ENCODE measurements at places on chromosomes 1 and 21.

DNA sequence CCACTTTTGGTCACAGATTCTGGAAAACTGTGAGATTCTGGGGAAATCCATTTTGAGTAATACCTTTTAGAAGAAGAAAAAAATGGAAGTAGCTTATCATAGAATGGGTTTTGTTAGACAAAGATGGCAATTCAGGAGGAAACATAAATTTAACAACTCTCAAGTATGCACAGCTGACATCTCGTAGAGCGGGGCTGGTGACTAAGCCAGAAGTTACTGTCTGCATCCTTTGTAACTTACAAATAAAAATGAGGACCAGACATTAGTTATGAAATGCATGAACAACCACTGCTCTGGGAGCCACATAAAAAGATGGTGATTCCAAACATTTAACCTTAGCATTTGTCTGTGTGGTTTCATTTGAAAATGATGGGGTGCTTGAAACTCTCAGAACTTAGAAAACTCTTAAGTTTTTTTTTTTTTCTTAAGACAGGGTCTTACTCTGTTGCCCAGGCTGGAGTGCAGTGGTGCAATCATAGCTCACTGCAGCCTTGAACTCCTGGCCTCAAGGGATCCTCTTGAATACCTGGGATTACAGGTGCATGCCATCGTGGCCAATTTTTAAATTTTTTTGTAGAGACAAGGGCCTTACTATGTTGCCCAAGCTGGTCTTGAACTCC, 49.2 kb upstream of the ATP5PO start:
- peak; percentile 33 for DNase-seq

- no peak for DNase-seq
Measured at GRCh38 chr1:93083979-93084378, 4.9 kb downstream of the MTF2 start.

GRCh38 chr1:224786533-224787250, 142.8 kb upstream of the DNAH14 start:
- no peak for DNase-seq

GRCh38 chr1:50968821-50969610, 1.0 kb upstream of the CDKN2C start:
- DNase-seq = peak; percentile 56

- no peak for DNase-seq
Measured at GRCh38 chr1:40539338-40539737, 7.9 kb downstream of the ZNF684 start.

- no peak for DNase-seq
Measured at GRCh38 chr1:116708255-116708900, 40.8 kb upstream of the IGSF3 start.

DNA sequence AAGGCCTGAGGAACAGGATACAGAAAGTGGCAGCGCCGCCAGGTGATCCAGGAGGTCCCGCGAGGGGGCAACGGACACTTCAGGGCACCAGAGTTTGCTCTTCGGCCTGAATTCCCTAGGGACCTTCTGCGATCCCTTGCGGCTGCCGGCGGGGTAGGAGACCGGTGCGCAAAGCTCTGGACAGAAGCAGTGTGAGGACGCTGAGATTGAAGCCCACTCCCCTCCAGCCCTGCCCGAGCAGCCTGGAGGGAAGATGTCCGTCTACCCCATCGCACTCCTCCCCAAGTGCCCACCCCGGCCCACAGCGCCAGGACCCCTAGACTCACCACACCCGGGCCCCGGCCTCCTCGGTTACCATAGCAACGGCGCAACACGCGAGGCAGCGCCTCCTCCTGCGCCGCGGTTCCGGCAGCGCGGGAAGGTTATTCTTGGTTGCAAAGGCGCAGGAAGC, at the start of gene ANKRD45:
ANKRD45 (minus strand) TSS at position 361 of the 451 bp plus-strand sequence. CDS start 10,433 bp downstream, outside the sequence.
- peak; percentile 84 for DNase-seq

DNA sequence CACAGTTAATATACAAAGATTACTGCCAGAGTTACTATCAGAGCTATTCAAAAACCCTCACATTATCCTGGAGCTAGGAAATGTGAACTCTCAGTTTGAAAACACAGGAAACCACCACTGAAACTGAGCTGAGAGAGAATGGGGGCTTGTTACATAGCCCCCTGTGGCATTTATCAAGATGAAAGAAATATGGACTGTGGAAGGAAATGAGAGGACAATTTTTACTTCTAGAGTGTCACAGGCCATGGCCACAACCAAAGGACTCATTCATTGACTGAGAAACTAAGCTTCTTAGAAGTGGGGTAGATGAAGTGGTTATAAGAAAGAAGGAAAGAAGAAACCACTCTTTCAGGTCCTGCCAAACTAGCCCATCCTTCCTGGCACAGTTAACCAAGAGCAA, 25.3 kb downstream of the DSTYK start:
- no peak for DNase-seq

DNA sequence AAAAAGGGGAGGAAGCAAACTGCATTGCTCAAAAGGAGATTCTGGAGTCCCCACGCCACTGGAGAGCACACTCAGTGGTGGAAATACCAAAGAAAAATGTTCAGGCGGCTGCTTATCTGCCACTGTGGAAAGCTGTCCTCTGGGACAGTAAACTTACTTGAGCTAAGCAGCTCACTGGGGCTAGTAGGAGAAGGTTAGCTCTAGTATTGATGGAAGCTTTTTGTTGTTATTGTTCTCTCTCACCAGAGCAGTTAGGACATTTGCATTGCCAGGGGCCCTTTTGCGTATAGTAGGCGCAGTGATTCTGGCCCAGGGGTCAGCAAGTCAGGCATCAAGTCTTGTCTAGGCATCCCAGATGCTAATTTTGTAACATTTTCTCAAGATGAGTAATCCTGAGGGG, 15.6 kb downstream of the BACE2 start:
- DNase-seq = no peak

DNA sequence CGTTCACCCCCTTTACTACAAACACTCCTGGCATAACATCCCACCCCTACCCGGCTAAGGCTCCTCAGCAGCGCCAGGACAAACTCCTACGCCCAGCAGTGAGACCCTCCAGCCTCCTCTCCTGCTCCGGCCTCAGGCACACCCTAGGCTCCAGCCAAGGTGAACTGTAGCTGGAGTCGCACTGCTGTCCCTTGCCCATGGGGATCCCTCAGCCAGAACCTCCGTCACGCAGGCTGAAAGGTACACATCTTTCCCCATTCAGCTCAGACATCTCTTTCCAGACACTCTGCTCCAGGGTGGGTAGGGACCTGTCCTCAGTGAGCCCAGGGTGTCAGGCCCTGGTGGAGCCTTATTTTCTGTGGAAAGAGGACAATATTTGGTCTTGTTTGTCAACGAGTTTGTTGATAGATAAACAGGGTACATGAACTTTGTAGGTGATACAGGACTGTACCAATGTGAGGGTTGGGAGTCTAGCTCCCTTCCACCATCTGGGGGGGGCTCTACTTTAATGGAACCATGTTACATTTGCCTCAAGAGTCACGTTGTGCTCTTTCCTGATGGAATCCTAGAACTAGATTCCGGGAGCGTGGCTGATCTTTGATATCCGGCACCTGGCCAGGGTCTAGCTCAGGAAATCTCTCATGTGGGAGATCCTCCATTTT, 56.5 kb upstream of the SSBP3 start:
- no peak for DNase-seq

DNA sequence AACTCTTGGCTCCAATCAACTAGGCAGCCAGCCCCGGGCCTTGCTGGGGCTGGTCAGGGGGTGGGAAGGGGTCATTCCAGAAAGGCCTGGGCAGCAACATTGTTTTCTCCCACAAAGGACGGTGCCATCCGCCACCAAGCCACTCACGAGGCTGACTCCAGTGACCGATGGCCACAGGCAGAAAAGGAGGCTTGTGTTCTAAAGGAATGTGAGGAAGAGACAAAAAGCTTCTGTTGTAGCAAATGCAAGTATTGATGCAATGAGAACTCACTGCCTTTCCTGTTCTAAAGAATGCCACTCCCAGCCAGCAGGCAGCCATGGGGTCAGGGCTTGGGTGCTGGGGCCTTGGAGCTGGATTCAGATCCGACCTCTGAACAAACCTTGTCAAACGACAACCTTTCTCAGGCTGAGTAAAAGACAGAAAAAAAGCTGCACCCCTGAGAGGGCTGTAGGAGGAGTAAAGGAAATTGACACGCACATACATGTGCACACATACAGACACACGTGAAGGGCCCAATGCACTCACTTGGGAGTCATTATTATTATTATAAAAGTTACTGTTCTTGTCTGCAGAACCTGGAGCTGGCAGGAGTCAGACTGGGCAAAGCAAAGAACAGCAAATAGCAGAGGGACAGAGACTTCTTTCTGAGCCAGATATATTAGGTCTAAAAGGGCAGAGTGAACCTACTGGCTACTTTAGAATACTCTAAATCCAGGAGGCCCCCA, 13.9 kb upstream of the PRMT2 start:
- DNase-seq = no peak

- peak; percentile 89 for DNase-seq
Measured at GRCh38 chr1:179881642-179882252, 338 bp upstream of the TOR1AIP1 start.

DNA sequence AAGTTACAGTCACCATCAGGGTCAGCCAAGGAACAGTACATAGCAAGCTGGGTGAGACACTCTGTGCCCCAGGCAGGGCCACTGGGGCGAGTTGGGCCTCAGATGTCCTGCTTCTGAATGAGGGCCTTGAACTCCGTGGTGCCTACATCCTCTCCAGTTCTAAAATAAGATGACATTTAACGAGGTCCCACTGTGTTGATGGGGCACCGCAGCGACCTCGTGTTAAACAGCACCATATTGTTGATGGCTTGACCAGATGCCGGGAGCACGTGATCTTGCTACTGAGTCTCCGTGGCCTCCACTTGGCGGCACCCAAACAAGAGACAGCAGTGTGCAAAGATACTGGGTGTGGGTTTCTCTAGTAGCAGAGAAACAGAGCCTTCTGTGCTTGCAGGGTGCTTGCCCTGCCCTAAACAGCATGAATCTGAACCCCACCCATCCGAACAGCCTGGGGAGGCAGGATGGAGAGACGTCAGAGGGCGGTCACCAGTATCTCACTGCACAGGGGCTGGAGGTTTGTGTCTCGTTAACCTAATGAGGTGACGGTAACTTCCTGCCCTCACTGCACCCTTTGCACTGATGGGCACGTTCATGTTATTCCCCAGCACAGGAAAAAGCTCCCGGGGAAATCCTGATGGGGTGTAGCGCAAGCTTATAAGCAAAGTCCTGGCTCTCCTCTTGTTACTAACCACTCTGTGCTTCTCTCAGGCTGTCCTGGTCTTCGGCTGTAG, 324.4 kb downstream of the AJAP1 start:
- no peak for DNase-seq

- DNase-seq = no peak
Measured at GRCh38 chr1:179155615-179156014, 73.7 kb downstream of the TOR3A start.

- no peak for DNase-seq
Measured at GRCh38 chr1:236151739-236152424, 9.5 kb downstream of the GPR137B start.

- DNase-seq = no peak
Measured at GRCh38 chr1:44947774-44948311, 38.6 kb downstream of the EIF2B3 start.

- DNase-seq = no peak
Measured at GRCh38 chr1:29490204-29490934, 254.0 kb downstream of the PTPRU start.

- DNase-seq = no peak
Measured at GRCh38 chr1:44292651-44293050, 62.4 kb downstream of the ERI3 start.

DNA sequence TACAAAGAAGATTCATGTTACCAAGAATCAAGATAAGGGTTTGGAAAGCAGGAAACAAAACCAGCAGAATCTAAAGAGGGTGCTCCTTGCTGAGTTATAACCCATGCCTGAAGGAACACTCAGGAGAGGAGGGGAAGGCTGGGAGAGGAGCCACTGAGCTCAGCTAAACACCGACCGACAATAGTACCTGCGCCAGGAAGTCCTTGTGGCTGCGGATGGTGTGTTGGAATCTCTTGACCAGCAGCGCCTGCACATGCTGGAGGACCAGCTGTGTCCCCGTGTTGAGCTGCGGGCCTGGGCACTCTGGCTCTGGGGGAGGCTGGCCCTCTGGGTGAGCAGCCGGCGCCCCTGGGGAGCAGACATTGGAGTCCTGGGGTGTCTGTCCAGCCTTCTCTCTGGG, 89.4 kb downstream of the ABCA4 start:
- DNase-seq = no peak

DNA sequence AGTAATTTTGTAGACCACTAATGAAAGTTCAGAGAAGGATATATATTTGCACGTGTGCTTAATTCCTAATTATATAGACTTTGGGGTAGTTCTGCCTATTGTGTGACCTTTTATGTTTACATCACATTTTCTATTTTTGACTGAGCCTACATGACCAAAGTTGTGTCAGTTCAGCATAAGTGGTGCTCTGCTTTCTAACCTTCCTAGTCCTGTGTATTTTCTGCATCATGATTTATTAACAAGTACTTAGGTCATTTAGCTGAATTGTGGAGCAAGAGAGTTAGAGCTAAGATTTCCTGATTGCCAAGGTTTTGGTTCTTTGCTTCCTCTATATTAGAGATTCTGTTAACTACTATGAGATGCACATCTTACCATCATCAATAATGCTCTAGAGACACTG, 176.0 kb downstream of the C1orf21 start:
- DNase-seq = no peak

- DNase-seq = no peak
Measured at GRCh38 chr1:166978821-166979220, 3.5 kb upstream of the ILDR2 start.

GRCh38 chr1:60679524-60680375, 402.6 kb upstream of the NFIA start:
- no peak for DNase-seq

GRCh38 chr1:10687782-10688408, 108.6 kb downstream of the CASZ1 start:
- no peak for DNase-seq

- DNase-seq = peak; percentile 85
Measured at GRCh38 chr1:158087320-158087927, 93.3 kb upstream of the CD1D start.

- DNase-seq = no peak
Measured at GRCh38 chr1:4023678-4024077, 123.6 kb upstream of the C1orf174 start.

- peak; percentile 1 for DNase-seq
Measured at GRCh38 chr1:233613252-233614172, at the start of gene KCNK1. KCNK1 (plus strand) TSS chr1:233614106; CDS start chr1:233614172, 66 bp downstream.

DNA sequence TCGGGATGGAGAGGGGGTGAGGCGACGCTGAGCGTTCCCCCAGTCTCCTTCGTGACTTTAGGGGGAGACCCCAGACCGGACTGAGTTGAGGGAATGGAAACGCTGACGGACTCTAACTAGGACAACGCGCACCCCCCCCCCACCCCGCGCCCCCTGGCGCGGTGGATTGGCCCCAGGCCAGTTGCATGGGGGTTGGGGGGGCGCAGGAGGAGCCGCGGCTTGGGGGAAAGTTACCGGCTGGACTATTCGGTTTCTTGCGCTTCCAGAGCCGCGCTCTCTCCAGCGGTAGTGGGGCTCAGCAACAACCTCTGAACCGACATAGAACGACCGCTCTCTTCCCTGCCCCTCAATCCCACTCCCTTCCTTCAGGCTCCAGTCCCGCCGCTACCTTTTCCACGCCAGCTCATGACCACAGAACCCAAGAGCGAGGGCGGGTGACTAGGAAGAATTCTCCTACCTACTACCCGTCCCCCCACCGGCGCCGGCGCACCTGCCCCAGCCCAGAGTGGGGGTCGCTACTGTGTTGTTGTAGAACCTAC, 694 bp downstream of the ZBTB7B start:
- peak; percentile 48 for DNase-seq

- DNase-seq = no peak
Measured at GRCh38 chr1:87718241-87718950, 389.7 kb downstream of the LMO4 start.

- DNase-seq = no peak
Measured at GRCh38 chr21:40043423-40043822, 176.2 kb downstream of the PCP4 start.

GRCh38 chr21:34640858-34641257, 25.9 kb upstream of the RCAN1 start:
- DNase-seq = peak; percentile 89
